ENCODE measurements at places on chromosomes 6 and 20. TPM values are rescaled to one million over a fixed set of nuclear protein-coding genes. Genes with fewer than 3 reads are reported as not detected.
A peak's percentile ranks its signal among the peaks of the same experiment; 100 is the strongest.

- no peak for DNase-seq
These were observed 50.5 kb downstream of the MCUR1 start for GRCh38 chr6:13763740-13764381.

DNA sequence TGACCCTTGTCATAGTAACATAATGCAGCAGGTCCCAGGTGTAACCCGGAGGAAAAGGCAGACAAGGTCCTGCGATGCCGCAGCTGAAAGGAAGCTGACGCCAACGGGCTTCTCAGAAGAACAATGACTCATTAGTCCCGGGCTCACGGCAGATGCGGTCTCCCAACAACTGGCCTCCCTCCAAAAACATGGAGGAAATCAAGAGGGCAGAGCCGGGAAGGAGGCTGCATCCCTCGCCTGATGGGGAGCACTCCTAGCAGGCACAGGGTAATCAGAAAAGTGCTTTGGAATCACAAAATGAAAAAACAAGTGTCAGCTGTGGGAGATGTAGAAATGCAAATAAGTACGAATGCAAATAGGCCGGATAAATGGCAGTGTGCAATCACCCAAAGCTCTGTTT is 165.2 kb upstream of the AGPAT4 start:
- peak; percentile 92 for DNase-seq

DNA sequence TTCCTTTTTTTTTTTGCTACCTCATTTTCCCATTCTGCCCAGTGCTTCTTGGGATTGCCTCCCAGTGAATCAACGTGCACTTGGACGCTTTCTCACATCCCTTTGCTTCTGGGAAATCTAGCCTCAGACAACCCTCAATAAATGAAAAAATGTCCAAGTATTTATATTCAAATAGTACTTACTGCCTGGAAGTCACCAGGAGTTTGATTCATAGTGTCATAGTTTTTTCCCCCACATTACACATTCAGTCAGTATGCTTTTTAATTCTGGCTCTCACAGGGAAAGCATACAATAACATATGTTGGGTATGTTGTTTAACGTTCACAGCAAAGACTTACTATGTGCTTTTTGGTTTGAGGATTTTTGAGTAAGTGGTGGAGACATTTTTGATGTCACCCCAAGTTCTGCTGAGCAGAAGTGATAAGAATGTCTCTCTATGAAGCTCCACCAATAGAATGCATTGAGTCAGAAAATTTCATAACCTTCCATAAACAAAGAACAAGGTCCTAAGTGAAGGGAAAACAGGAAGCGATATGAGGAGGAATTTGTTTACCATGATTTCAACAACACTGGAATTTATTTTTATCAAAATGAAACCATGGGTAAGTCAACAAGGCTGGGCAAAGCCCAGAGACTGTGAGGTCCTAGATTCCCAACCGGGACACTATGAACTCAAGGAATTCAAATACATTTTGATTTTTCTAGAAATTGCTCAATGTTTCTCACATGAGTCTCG is 301.2 kb upstream of the BMP2 start:
- no peak for DNase-seq

DNA sequence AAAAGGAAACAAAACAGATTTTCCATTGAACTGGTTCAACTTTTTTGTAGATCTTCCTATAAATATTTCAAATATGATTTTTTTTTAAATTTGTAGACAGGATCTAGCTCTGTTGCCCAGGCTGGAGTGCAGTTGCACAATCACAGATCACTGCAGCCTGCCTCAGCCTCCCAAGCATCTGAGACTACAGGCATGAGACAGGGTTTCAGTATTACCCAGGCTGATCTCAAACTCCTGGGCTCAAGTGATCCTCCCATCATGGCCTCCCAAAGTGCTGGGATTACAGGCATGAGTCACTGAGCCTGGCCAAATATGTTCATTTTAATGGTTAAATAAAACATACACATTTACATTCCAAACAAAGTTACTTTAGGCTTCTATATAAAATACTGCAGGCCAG is 33.6 kb downstream of the SAMHD1 start:
- DNase-seq: no peak

DNA sequence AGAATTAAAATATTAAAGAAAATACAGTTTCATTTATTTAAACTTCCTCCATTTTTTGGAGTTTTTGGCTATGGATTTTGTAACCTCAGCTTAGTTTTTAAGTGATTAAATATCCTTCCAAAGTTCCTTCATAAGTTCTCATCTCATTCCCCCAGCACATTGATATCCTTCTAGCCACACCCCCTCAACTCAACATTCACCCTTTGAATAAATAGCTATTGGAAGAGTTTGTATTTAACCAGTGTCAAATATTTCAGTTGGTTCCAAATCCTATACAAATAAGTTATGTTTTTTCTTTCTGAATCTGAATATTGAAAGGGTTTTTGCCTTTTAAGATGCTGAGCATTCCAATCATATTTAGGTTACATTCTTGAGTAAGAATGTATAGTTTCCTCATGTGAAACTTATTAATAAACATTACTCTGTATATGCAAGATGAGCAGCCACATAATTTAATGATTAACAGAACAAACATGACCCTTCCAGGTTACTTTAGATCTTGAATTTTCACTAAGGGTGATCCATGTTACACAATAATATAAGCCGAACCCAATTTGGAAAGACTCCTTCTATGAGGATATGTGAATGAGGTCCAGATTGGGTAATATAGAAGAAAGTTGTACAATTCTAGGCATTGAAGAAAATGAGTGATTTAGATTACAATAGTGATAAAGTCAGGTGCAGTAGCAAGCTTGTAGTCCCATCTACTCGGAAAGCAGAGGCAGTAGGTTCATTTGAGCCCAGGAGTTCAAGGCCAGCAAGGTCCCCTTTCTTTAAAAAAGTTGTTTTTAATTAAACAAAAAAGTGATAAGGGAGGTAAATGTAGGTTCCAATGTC is 13.6 kb downstream of the GLYATL3 start:
- DNase-seq: no peak

DNA sequence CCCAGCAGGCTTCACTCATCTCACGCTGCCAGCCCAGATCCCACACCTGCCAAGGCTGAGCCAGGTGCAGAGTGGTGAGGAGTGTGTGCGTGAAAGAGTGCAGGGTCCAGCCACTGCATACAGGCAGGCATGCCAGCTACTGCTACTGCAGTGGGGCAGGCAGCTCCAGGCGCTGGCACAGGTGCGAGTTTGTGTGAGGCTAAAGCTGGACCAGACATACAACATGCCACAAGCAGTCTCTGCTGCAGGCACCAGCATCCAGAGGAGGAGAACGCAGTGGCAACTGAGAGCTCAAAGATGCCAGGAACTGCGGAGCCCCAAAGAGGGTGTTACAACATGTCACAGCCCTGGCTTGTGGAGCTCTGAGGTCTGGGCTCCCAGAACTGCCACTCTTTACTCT is 149.8 kb downstream of the EYS start:
- DNase-seq: no peak

DNA sequence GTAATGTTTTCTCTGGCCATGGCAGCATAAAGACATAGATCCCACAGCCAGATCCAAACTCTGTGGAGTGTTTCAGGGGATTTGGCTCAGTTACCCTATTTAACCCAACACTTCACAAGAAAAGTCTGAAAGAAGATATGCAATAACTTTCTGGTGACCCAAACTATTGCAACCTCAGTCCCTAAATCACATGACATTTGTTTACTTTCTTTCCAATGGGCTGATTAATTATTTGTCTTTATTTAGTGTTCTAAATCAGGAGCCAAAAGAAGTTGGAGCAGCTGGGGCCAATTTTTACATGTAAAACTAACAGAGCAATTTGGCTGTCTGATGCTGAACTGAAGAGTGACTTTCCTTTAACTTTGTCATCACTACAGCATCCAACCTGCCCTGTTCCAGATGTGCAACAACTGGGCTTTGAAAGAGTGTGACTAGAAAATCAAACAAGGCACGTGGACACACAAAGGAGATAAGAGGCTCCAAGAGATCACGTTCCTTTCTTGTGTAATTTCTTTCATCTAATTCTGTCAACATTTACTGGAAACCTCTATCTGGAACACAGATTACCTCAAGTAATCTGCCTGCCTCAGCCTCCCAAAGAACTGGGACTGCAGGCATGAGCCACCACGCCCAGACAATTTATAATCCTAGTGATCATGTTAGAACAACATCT is 90.8 kb downstream of the TRMT11 start:
- peak; percentile 60 for DNase-seq

DNA sequence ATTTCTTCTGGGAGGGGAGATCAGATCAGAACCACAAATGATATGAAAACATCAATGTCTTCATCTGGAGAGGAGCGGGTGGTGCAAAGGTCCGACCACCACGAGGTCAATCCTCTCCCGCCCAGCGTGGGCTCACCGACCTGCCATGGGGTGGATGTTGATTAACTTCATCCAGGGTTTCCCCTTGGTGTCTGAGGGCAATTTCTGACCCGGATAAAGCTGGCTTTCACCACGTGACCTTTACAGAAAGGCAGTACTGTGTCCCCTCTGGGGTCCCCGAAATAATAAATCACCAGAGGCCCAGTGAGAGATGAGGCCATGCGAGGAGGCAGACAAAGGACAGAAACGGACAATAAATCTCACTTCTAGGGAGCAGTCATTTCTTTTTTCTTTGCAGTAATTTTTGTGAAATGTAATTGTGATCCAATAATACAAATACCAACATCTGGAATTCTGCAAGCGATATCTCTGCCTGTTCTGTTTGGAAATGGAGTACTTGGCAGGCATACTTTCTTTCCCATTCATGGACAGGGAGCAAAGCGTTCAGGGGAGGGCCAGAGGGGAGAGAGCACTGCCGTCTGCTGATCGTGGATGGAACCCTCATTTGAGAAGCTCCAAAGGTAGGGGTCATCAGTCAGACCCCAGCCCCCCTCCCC is 55.1 kb upstream of the APCDD1L start:
- peak; percentile 84 for DNase-seq

DNA sequence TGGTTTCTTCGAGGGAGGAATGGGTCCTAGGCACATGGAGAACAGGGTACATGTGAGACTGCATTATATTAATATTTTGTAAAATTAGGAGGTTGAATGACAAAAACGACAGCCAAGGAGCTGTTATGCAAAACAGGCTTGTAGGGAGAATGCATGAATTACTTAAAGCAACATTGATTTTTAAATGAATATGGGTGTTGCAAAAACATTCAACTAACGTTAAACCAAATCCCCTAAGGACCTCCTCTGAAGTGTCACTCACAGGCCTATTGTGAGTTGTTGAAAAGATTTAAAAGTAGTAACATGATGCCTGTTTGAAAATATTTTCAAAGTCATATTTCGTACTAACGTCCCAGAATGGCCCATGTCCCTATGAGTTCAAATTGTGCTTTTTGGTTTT is 21.9 kb downstream of the FBXL4 start:
- no peak for DNase-seq

IRF4 gene
- polyA plus RNA-seq: 0.85 TPM

GCNT2 gene
- polyA plus RNA-seq: 2.8 TPM
